Glomerular endothelial cell (primary cell): ENCODE measurements at places on chromosomes 7 and 10. TPM values are rescaled to one million over a fixed set of nuclear protein-coding genes. Genes with fewer than 3 reads are reported as not detected.
A peak's percentile ranks its signal among the peaks of the same experiment; 100 is the strongest.

Gene CHCHD1
- 28.9 and 38.7 TPM in 2 replicates for total RNA-seq

Gene HMX2
- total RNA-seq: not detected in 2 replicates

Gene SH3PXD2A
- 21.7 and 24.9 TPM in 2 replicates for total RNA-seq

Gene EGFR
- 16.8 and 21.7 TPM in 2 replicates for total RNA-seq

Gene NPFFR1
- not detected in 2 replicates for total RNA-seq

Gene INSYN2A
- total RNA-seq: 0.12 and 0.53 TPM in 2 replicates

Gene AOAH
- total RNA-seq: 0.64 TPM in 1 of 2 replicates, not detected in the other

Gene GALNT17
- total RNA-seq: not detected in 2 replicates

GRCh38 chr7:107661081-107661864, 645 bp downstream of the SLC26A4 start:
- DNase-seq: no peak

- DNase-seq: no peak
These were observed 37.5 kb upstream of the ANK3 start for GRCh38 chr10:60427148-60427547.

DNA sequence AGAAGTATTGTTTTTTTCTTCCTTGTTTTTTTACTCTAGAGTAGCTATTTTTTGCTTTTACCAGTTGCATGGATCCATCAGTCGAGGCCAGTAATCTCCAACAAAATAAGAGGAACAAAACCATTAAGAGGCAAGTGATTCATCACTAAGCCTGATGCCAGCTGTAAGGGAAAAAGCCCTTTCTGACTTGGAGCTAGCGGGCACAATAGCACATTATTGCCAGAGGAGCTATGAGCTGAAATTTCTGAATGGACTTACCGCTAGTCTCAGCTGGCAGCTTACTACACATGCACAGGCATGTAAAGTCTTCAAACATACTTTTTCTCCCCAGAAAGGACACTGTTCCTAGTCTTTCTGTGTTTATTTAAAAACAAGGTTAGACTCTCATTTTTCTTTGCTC, 41.6 kb upstream of the PTPRZ1 start:
- no peak for DNase-seq

- DNase-seq: no peak
These were observed 68.5 kb downstream of the NPTX2 start for GRCh38 chr7:98685541-98685940.

DNA sequence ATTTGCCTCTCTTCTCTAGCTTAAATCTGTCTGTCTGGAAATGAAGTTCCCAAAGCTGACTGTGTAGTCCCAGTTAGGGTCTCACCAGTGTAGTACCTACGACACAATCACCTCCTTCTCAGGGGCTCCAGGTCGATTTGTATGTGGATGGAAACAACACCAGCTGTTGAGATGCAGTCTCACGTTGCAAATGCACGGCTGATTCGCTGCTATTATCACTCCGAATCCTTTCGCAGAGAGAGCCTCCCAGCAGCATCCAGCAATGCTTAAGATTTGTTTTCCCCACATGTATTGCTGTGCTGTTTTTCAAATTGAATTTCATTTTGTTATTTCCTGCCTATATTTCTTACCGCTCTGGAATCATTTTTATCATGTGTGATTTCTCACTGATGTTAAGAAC, 16.3 kb downstream of the VSTM4 start:
- DNase-seq: no peak

DNA sequence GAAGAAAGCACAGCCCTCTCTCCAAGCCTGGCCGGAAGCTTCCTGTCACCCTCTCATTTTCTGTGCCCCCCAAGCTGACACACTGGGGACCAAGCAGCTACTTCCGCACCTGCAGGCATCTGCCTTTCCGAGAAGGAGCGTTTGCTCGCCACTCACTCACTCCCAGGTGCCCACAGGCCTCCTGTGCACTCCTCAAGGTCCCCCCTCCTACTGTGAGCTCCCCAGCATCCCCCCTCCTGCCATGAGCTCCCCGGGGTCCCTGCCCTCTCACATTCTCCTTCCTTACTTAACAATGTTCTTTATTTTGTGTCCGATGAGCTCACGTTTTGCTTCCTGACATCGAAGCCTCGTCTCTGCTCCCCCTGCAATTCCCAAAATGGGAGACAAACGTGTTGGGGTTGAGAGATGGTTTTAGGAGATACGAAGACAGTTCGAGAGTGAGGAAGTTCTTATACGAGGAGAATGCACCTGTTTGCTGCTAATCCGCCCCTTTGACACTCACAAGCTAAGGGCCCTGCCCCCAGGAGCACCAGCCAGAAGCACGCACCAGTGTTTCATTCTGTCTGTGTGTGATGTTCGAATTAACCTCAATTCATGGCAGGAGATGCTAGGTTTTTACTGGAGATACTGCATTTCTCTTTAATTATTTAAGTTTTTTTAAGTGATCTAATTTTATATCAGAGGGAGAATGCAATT, 70.2 kb downstream of the PDGFA start:
- DNase-seq: no peak

DNA sequence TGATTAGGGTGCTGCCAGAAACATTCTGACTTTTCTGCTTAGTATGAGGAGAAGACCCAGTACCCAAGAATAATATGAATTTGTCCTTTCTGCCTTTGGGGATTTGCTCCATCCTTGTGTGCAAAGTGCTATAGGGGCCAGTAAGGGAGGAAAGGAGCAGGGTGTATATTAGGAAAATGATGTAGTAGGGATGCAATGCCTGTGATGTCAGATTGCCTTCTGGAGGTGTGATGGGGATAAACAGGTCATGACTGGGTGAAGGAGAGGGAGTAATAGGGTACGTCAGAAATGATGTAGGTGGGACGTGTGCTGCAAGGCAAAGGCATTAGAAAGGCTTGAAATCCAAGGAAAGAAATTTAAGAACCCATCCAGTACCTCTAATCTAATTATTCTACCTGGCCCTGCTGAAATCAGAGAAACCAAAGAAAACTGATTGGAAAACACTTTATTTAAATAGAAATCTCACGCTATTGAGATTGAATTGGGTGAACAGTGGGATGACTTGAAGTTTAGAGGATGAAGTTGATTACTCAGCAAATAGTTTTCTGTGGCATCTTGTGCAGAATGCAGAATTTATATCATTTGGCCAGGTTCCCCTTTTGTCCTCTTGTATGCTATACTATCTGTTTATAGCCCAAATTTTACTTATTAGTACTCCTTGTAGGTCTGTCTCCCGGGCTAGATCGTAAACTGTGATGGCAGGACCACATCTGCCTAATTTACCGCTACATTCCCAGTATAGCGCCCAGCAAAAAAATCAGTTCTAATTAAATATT, 503.9 kb downstream of the SUGCT start:
- DNase-seq: no peak

GRCh38 chr10:59945590-59945989, 39.2 kb upstream of the CCDC6 start:
- DNase-seq: no peak

DNA sequence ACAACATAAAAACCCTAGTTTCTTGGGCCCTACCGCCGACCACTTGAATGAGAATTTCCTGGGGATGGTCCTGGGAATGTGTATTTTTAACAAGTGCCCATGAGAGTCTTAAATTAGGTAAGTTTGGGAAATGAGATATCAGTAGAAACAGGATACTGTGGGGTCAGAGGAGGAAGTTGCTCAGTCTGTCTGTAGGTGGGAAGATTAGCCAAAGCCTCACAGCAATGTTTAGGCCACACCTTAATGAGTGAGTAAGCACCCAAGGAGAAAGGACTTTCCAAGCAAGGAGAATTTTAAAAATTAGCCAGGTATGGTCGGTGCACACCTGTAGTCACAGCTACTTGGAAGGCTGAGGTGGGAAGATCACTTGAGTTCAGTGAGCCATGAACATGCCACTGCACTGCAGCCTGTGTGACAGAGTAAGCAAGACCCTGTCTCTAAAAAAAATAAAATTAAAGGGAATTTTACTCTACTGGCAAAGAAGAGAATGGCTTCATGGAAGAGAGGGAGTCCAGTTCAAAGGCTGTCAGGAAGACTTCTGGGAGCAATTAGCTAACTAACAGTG, 31.9 kb downstream of the PAPSS2 start:
- no peak for DNase-seq

GRCh38 chr7:151575410-151575809, 55.7 kb upstream of the RHEB start:
- DNase-seq: no peak

DNA sequence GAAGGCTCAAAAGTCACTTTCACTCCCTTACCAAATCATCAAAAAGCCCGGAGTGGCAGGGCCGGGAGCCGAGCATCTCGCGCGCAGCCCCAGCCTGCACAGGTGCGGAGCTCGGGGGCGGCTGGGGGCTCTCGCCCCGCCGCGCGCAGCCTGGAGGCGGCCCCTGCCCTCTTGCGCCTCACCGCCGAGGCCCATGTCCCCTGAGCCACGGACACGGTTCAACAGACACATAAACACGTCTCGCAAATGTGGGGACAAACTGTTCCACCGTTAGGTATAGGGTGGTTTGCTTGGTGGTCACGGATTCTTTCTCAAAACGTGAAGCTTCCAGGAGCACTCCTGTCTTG, 700 bp downstream of the GSAP start:
- DNase-seq: no peak

DNA sequence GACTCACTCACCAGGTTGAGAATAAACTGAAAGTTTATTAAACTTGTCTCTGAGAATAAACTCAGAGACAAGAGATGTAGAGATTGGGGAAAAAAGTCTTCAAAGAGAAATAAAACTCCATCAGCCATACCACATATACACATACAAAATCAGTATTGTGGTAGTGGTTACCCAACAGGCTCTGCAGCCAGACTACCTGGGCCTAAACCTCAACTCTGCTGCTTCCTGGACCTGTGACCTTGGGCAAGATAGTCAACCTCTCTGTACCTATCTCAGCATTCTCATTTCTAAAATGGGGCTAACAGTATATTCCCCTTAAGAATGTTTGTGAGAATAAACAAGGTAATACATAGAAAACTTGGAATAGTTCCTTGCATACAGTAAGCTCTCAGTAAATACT, 15.3 kb downstream of the TPK1 start:
- no peak for DNase-seq

DNA sequence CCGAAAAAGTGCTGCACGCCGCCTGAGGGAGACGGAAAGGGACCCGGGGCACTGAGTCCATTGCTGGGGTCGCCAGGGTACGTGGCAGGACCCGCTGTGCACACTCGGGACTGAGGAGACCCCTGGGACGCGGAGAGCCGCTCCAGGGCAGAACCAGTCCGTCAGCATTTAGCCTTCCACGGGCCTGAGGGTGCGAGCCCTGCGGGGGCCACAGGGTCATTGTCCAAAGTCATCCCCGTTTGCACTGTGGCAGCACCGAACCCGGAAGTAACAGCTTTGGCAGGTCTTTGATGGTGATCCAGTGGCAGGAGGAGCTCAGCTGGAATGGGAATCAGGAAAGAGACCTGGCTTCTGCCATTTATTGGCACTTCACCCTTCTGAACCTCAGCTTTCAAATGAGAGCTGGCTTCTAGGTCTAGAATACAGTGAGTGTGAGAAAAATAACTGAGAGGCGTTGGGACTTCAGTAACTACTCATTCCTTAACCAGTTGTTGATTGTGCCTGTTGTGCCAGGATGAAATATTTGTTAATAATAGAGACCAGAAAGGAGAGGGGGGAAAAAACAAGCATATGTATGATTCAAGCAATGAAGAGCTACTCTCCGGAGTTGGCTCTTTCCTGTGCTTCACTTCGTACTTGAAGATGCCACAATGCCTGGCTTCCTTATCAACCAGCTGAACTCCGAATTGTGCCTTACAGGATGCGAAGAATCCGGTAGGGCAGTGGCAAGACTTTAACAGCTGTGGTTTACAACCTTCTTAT, 811 bp upstream of the ARHGAP12 start:
- DNase-seq: no peak

DNA sequence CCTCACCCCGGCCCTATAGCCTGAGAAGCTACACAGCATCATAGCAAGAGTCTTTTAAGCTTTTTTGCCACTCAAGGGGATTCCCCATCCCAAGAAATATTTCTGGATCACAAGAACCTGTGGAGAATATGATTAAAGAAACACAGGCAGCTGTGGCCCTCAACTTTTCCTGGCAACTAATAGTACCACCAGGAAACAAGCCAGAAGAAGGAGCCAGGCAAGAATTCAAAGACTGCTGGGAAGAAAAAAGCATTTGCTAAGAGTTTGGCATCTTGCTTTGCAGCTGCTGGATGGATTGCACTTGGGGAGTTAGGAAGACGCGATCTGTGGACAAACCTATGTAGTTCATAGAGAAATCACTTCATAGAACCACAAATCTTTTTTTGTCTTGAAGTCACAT, 437.8 kb downstream of the PLXDC2 start:
- no peak for DNase-seq

- peak; percentile 87 for DNase-seq
These were observed 103.6 kb downstream of the SMURF1 start for GRCh38 chr7:99040104-99040958.

GRCh38 chr7:43244232-43244631, 131.8 kb downstream of the HECW1 start:
- no peak for DNase-seq

GRCh38 chr10:55746002-55746401, 615.1 kb downstream of the ZWINT start:
- no peak for DNase-seq

DNA sequence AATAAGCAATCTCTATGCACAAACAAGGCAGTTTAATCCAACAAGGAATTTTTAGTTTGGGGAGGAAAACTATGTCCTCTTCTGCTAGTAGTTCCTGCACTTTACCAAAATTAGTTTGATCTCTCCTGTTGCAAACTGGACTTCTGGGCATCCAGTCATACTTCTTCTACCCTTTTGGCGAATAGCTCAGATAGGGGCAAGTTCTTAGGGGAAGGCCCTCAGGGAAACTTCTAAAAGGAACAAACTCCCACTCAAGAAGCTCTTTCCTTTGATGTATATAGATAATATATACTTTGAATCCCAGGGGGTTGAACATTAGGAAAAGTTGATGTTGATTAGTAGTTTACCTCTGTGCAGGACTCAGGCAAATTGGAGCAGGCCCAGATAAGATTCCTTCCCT, 21.5 kb upstream of the PPP1R17 start:
- DNase-seq: no peak

- DNase-seq: no peak
These were observed 199.8 kb downstream of the AHR start for GRCh38 chr7:17498230-17498629.

DNA sequence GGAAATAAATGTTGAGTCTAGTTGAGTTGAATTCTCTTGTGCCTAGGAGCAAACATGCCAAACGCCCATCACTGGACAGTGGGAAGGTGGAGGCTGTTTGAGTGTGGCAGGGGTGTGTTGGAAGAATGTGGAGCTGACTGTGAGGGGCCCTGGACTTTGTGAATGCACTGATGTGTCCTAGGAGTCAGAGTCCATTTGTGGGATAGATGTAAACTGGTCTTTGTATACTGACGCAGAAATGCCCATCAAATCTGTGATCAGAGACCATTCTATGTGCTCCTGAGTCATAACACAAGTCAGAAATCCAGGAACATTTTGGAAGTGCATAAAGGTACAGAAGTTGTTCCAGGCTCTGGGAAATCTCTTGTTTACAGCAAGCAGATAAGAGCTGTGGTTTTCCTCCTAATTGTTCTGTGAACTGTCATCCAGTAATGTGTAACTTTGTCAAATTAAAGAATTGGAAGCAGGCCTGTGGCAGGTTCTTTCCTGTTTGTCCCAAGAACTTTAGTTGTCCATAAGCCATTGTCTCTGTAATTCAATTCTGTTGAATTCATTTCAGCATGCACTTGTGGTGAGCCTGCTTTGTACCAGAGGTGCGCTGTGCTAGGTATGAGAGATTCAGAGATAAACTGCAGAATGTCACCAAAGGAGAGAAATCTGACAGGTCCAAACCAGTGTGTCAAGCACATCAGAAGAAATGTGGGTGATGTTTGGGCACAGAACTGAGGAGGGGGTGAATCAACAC, 7.6 kb downstream of the PRXL2A start:
- DNase-seq: no peak

- DNase-seq: no peak
These were observed 1.4 kb downstream of the RHEB start for GRCh38 chr7:151518105-151518946.

- no peak for DNase-seq
These were observed 49.1 kb upstream of the GPAM start for GRCh38 chr10:112232670-112233069.
